ENCODE measurements at places on chromosomes 6 and 20.

DNA sequence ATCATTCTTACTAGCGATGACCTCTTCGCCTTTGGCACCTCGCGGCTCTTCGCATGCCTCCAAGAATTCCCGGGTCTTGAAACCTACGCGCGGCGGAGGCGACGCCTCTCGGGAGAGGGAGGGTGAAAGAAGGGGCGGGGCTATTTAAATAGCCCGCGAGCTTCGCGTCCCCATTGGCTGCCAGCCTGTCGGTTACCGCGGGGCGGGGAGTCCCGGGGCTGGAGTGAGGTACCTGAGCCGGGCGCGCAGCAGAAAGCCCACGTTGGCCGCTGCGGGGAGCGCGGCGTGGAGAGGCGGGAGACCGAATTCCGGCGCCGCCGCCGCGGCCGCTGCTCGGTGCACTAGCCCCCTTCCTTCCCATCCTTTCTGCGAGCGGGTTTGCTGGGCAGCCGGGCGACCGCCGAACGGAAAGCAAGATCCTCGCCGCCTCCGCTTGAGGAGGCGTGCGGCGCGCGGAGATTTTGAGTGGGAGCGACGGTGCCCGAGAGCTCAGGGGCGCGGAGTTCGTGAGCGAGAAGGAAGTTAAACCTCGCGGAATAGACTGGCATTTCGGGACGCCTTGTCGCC is at the start of gene BMP6:
TSS of gene BMP6 (plus strand) at position 251 of the 567 bp plus-strand sequence. CDS start 857 bp downstream, outside the sequence.
- DNase-seq = peak; percentile 24

GRCh38 chr6:109373331-109373730 is 8.9 kb downstream of the CD164 start:
- no peak for DNase-seq

GRCh38 chr6:73978330-73978729 is 282.3 kb downstream of the CD109 start:
- DNase-seq = no peak

DNA sequence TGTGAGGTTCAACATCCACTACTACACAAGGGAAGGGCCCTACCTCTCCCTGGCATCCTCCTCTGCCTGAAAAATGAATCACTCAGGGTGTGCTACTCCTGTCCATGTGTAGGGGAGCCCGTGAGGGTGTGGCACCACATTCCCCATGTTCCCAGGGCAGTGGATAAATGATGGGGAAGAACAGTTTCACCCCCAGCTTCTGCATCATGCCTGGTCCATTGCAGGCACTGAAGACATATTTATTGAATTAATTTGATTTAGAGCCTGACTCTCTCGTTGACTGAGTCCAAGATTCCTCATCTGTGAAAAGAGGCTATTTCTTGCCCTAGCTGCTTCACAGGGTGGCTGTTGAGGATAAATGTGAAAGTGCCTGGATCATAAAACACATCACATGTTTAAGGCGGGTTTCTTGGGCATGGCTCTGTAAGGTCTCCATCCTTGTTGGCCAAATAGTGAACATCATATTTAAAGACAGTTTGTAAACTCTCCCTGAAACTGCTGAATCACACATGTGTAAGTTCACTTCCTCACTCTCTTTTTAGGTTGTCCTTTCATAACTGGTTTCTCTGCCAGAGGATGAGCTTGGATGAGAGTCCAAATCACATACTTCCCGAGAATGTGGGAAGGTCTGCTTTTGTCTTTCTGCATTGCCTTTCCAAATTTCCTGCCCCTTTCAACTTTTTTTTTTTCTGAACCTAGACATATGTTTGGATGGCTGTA is 79.7 kb upstream of the FYN start:
- no peak for DNase-seq

DNA sequence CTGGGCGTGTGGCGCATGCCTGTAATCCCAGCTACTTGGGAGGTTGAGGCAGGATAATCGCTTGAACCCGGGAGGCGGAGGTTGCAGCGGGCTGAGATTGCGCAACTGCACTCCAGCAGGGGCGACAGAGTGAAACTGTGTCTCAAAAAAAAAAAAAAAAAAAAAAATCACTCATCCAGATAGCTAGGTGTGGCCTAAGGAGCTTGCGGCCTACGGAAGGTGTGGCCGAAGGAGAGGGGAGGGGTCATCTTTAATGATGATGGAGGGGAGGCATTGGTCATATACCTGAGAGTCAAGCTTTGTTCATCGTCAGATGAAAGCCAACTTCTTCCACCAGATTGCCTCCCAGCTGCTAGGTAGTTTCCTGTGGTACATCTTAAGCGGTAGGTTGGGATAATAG is 801 bp upstream of the PPARD start:
- DNase-seq = no peak

DNA sequence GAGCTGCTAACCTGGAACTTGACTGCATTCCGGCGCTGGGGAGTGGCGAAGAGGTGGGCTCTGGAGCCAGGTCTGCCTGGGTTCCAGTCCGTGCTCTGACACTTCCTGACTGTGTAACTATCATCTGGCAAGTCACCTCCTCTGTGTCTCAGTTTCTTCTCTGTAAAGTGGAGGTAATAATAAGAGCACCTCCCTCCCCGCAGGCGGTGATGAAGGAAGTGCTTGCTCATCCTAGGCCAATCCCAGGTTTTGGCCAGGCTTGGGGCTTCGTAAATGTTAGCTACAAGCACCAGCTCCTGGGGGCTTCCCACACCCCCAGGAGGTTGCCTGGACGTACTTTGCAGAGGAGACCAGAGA is 32.8 kb downstream of the SNAI1 start:
- no peak for DNase-seq

- no peak for DNase-seq
Measured at GRCh38 chr6:15420959-15421438, 175.1 kb downstream of the JARID2 start.

DNA sequence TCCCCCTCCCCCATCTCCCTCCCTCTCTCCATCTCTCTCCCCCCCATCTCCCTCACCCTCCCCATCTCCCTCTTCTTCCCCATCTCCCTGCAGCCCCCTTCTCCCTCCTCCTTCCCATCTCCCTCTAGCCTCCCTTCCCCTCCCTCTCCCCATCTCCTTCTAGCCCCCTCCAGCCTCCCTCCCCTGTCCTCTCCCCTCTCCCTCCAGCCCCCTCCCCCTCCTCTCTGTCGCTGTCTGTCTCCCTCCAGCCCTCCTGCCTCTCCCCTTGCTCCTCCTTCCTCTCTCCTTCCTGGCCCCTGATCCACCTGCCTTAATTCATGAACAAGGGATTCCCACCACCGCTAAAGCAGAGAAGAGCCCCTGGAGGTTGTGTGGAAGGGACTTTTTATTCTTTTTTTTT is 26.9 kb upstream of the CHMP4B start:
- DNase-seq = no peak

DNA sequence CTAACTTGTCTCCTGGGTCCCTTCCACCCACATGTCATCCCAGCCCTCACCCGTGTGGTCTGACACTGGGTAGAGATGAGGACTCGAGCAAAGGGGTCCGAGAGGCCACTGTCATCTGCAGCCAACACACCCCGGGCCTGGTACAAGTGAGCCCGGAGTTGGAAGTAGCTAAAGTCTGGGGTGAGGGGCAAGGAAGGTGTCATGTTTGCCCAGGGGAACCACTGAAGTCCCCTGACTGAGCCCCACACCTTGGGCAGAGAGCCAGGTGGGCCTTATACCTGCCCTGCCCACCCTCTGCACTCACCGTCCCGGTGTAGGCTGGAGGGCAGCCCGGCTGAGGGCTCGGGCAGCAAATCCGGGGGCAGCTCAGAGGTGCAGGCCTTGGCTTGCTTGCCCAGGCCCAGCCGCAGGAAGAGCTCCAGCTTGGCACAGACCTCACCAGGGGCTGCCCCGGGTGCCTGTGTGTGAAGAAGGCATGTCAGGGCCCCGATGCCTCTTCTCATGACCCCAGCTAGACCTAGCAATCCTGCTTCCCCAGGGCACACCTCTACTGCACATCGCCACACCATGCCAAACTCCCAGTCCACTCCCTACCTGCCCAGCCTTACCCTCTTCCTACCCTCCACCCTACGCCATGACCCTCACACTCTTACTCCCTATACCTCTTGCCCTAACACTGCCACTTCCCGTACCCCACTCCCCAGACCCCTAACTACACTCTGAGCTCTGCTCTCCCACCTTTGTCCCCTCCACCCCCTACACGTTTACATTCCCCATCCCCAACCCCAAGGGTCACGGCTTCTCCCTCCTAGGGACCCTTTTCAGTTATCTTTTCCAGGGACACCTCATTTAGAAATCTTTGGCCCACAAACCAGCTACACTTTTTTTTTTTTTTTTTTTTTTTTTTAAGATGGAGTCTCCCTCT is 31.7 kb upstream of the SPAG4 start:
- DNase-seq = no peak

- no peak for DNase-seq
Measured at GRCh38 chr20:60506061-60506460, 547.8 kb downstream of the CDH26 start.

- no peak for DNase-seq
Measured at GRCh38 chr6:142192343-142192742, 45.3 kb downstream of the VTA1 start.

DNA sequence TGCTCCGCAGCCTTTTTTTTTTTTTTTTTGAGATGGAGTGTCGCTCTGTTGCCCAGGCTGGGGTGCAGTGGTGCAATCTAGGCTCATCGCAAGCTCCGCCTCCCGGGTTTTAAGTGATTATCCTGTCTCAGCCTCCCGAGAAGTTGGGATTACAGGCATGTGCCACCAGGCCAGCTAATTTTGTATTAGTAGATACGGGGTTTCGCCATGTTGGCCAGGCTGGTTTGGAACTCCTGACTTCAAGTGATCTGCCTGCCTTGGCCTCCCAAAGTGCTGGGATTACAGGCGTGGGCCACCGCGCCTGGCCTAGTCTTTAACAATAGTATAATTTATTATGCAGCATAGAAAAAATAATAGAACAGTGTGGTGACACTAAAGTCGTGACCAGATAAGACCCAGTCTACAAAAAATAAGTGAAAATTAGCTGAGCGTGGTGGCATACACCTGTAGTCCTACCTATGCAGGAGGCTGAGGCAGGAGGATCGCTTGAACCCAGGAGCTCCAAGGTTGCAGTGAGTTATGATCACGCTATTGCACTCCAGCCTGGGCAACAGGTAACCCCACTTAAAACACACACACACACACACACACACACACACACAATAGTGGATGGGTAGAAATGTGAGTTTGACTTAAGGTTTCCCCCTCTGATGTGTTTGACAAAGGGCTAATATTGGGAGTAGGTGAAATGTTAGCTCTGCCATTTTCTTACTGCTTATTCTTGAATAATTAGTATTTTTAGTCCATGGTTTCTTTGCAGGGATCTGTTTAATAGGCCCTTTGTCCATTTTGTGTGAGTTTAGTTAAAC is 6.5 kb downstream of the PIM1 start:
- no peak for DNase-seq
